ENCODE measurements at places on chromosomes 7 and 10.

- DNase-seq = no peak
Measured at GRCh38 chr7:39541511-39541910, 24.7 kb upstream of the YAE1 start.

DNA sequence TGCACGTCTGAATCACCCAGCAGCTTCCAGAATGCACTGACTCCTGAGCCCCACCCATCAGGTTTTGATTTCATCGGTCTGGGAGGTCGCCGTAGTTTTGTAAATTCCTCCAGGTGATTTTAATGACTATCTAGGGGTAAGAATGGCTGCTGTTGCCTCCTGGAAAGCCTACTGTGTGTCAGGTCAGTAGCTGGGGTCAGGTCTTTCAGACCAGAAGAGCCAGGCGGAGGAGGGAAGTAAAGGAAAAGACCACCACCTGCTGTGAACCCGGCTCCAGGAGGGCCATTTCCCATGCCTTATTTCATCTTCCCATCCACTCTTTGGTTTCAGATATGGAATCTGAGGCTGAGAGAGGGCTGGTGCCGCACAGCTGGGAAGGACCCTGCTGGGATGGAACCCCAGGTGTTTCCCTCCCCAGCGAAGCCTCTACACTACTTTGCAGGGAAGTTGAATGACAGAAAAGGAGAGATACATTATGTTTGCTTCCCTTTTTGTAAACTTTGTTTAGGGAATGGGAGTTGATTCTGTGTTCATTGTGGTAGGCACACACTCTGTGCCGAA is 19.8 kb downstream of the ADAMTS14 start:
- no peak for DNase-seq

GRCh38 chr7:84422790-84423189 is 228.2 kb upstream of the SEMA3A start:
- peak; percentile 28 for DNase-seq

DNA sequence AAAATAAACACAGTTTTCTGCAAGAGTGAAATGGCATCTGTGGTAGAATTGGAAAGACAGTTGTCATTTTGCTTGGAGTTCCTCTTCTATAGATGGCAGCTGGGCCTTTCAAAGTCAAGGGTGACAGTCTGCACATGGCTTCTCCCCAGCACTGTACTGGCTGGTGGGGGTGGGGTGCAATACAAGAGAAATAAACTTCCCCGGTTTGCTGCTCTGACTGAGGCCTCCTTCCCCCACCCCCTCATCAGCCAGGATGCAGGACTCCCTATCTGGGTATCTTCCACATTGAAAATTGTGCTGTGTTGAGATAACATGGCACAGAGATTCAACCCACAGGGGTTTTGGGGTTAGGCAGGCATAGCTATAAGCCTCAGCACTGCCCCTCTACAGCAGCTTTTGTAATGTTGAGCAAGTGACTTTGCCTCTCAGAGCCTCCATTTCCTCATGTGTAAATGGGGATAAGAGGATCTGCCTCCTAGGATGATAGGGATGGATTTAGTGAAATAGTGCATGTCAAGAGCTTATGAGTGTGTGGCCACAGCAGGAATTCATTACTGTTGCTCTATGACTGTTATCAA is 85.8 kb upstream of the WDR11 start:
- no peak for DNase-seq

DNA sequence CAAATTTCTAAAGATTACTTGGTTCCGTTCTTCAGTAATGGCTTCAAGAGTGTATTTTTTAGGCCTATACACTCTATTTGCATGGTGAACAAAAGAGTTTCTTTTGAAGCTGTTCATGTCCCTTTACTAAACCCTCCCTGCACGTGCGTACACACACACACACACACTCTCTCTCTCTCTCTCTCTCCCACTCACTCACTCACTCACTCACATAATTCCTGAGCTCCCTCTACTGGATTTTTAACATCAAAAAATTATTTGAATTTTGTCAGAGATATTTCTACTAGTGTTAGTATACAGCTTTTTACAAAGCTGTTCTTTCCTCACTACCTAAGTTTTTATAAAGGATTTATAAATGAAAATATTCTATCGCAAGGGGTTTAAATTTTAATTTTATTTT is 85.9 kb downstream of the UBE3C start:
- DNase-seq = peak; percentile 24

DNA sequence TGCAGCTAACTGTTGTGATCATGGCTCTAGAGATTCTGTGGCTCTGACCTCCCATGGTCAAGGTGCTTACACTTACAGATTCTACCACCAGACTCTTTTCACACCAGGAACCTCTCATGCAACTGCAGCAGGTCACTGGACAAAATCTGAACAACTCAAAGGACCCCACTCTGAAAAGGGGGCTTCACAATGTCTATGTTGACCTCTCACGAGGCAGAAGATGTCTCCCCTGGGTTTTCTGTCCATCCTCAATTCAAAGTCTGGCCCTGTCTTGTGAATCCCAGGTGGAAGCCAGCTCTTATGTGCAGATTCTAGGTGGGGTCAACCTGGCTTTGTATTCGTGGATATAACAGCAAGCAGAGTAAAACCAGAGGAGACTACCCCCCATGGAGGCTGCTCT is 118.6 kb upstream of the ZNF479 start:
- DNase-seq = no peak

- DNase-seq = no peak
Measured at GRCh38 chr10:81303656-81304055, 571.3 kb upstream of the NRG3 start.

DNA sequence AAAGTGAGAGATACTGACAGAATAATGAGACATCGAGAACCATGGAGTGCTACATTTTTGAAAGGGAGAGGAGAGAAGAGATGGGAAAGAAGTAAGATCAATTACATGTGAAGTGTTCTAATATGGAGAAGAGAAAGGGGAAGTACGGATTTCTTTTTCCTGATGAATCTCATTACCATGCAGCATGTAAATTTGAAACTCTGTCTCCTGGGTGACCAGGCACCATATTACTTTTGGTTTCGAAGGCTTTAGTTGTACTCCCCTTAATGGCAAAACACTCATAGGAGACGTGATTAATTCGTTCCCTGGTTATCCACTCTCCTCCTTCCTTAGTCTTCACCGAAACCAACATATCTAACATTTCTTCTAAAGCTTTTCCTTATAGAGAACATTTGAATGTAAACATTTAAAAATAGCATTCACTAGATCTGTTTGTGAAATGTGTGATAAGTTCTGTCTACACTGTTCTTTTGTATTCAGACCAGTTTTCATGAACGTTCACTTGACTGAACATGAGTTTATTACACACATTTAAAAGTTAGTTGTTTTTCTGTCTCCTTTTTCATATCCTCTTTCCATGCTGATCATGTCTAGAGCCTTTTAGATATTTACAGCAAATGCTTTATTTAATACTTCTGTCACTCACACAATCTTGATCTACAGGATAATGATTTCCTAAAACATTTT is 80.2 kb upstream of the MSRB2 start:
- DNase-seq = no peak

GRCh38 chr10:98340261-98340939 is 72.4 kb upstream of the LOXL4 start:
- DNase-seq = no peak

GRCh38 chr7:154903083-154903731 is 99.7 kb downstream of the PAXIP1 start:
- DNase-seq = no peak
